ENCODE measurements at places on chromosomes 7 and 10.
A peak's percentile ranks its signal among the peaks of the same experiment; 100 is the strongest.

DNA sequence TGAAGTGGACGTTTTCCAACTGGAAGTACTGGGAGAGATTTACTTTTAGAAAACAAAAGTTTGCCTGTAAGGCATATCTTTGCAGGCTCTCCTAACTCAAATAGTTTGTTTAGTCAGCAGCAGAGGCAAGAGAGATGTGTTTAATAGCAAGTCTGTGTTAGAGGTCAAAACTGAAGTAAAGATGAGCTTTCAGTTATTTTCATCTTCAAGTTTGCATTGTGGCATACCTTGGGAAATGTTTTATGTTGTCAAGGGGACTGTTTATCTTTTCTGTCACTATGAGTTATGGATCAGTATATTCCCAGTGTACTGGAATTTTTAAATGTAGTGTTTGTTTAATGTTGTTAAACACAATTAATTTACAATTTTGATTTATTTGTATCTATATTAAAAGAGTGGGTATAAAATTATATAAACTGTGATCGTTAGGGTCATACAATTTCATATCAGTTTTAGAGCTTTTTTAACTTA lies 169.7 kb upstream of the PPP1R3A start:
- DNase-seq: no peak

- no peak for DNase-seq
Measured at GRCh38 chr10:116720668-116721546, 21.5 kb downstream of the HSPA12A start.

DNA sequence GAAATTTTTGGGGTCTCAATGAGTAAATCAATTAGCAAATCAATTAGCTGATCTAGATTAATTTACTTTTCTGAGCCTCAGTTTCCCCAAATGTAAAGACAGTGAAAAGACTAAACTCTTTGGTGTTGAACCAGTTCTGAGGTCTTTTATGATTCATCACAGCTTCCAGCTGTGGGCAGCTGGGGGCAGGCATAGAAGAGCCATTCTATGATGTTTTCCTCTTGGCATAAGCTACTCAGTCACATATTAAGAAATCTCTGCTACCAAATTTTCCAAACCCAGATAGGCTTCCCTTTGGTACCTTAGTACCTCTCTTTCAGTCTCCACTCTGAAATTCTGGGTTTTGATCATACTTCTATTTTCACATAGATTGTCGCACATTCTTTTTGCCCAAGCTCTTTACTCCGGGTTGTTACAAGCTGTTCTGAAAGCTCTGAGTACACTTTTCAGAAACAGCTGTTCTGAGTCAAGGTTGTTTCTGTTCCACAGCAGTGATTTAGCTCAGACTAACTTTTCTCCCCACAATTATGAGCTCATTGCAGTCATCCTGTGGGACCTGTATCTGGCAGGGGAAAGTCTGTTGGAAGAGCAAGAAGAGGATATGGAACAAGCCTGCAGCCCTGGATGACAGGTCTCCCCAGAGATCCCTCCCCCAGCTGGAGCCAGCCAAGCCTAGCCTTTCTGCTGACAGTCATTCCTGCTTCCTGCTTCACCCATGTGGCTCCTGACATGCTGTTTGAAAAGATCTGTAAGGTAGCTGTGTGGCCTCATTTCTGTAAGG lies 599.6 kb upstream of the GHITM start:
- peak; percentile 36 for DNase-seq

DNA sequence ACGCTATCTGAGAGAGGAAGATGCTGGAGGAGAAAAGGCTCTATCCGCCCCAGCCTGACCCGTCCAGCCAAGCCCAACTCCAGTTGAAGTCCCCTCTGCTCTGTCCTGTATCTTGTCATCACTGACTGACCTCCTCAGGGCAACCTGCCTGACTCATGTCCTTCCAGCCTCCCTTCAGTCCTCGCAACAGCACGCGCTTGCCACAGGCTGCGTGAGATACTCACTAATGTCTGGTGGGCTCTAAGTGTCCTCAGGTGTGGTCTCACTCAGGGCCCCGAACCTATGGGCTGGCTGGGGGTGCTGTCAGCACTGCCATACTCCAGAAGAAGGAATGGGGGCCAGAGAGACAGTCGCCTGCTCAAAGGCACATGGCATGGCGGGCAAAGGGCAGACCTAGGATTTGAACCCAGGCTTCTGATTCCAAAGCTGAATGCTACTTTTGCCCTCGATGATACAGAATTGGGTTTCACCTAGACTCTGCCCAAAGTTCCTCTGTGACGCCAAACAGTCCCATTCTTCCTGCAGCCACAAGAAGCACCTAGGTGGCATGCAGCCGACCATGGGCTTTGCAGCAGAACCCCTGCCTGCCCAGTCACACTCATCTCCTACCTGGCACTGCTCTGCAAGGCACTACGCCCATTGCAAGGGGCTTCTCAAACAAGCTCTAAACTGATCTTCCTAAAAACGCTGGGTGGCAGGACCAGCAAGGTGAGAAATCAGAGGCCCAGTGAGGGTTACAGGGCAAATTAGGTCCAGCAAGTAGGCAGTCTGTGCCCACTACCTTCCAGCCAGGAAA lies 8.5 kb downstream of the FAM53B start:
- DNase-seq: no peak

DNA sequence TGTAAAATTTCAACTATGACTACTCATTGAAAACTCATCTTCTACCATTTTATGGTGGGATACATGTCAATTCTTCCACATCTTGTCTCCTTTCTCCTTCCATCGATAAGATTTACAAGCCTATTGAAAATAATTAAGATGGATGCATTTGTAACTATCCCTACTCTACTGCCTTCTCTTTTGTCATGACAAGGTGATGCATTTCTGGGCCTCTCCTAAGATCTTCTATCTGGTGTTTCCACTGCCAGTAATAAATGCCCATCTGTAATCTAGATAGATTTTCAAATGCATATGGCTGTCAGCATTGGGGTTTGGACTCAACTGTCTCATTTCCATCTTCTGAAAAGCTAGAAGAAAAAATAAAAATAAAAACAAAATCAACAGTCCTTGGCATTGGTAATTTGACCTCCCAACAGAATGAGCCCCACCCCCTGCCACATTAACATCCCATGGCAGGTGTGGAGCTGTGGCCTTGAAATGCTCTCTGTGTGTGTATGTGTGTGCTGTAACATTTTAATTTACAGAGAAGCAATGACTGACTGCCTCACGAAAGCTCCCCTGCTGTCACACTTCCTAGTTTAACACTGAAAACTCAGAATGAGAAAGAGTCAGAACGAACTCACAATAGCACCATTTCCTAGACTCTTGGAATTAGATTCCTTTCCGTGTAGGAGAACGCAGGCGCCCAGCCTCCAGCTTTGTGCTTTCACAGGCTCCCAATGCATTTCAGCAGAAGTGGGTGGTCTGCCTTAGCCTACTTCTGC lies 74.2 kb downstream of the RHOBTB1 start:
- no peak for DNase-seq

DNA sequence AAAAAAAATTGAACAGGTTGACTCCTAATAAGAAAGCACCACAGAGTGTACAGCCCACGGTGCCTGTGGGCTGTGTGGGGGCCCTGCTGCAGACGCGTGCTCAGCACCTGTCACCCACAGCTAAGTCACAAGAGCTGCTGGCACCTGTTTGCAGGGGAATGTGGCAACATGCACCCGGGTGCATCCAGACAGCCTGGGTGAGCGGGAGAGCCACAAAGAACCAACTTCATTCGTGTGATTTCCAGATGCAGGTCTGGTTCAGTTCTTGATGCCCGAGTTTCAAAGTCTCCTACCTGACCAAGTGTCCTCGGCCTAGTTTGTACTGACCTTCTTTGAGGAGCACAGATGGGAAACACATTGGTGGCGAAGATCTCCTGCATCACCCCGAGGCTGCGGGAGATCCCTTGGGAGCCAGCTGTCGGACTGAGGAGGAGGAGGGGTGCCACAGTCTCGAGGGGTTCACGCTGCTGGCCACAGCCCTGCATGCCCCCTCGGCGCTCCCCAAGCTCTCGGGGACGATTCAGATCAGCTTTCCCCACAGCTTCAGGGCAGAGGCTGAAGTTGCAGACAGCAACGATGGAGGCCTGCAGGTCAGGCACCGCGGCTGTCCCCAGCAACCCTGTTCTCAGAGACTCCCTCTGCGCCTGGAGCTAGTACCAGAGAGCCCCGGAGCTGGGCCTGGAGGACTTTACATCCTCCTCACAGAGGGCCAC lies 35.3 kb downstream of the AMZ1 start:
- DNase-seq: no peak

DNA sequence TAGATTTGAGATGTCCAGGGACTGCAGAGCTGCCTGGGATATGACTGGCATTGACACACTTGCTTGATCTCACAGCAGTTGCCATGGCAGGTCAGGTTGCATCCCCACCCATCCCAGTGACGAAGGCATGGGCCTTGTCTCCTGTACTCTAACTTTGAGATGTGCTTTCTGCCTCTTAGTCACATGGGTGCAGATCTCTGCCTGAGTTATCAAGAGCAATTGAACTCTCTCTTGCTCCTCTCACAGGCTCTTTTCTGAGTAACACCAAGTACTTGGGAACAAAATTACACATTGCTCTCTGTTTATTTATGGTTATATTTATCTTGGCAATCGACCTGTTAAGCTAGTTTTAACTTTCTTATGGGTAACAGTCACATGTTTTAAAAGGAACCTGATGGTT lies 237.3 kb downstream of the NSUN6 start:
- DNase-seq: no peak

GRCh38 chr10:124299696-124300095 lies 119.0 kb downstream of the OAT start:
- DNase-seq: no peak

DNA sequence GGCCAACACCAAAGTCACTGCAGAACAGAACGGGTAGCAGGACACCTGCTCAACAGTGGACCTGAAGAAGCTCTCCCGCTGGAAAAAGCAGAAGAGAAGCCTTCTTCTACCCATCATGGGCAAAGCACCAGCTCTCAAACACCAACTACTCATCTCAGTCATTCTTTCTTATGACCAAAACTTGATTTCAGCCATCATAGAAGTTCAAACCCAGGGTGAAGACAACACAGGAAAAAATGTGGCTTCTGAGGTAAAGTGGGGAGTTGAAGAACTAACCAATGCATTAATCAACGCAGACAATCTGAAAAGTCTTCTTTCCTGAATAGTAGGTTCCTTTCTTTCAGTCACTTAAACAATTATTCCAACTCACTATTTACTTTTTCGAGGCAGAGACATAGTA lies 83.3 kb downstream of the ELMO1 start:
- no peak for DNase-seq

GRCh38 chr10:129330211-129330610 lies 136.8 kb upstream of the MGMT start:
- no peak for DNase-seq

GRCh38 chr10:57657164-57657765 lies 610.4 kb downstream of the IPMK start:
- DNase-seq: peak; percentile 6

DNA sequence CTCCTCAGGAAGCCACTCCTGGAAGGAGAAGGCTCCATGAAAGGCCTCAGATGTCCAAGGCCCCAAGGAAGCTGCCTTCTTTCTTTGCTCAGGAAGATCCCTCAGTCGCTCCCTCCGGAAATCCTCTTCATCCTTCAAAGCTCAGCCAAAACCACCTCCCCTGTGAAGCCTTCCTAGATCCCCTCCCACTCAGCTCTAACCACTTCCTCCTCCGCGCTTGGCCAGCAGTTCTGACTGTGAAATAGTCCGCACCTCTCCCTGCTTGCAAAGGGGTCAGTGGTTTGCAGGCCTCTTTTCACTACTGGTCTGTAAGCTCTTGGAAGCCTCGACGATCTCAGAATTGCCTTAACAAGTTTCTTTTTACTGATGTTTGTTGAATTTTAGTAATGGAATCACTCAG lies 23.9 kb downstream of the PYROXD2 start:
- DNase-seq: no peak

GRCh38 chr7:99644431-99644830 lies 27.7 kb downstream of the ZSCAN25 start:
- DNase-seq: no peak

DNA sequence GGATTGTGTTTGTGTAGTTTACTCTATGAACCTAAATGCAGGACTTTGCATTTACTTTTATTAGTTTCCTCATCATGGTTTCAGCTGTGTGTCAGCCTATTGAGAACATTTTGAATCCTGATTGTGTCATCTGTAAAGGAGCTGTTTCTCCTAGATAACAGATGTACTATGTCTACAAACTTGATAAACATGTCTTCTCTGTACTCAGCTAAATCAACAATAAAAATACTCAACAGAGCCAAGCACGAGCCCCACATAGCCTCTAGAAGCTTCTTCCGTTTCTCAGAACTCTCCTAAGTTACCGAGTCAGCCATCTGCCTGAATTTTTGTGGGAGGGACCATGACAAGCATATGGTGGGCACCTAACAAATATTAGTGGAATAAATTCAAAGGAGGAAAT lies 234.7 kb downstream of the SKAP2 start:
- DNase-seq: no peak

- peak; percentile 99 for DNase-seq
Measured at GRCh38 chr7:151057989-151058780, 488 bp upstream of the CDK5 start.

- DNase-seq: no peak
Measured at GRCh38 chr10:19756919-19757318, 59.3 kb upstream of the PLXDC2 start.

DNA sequence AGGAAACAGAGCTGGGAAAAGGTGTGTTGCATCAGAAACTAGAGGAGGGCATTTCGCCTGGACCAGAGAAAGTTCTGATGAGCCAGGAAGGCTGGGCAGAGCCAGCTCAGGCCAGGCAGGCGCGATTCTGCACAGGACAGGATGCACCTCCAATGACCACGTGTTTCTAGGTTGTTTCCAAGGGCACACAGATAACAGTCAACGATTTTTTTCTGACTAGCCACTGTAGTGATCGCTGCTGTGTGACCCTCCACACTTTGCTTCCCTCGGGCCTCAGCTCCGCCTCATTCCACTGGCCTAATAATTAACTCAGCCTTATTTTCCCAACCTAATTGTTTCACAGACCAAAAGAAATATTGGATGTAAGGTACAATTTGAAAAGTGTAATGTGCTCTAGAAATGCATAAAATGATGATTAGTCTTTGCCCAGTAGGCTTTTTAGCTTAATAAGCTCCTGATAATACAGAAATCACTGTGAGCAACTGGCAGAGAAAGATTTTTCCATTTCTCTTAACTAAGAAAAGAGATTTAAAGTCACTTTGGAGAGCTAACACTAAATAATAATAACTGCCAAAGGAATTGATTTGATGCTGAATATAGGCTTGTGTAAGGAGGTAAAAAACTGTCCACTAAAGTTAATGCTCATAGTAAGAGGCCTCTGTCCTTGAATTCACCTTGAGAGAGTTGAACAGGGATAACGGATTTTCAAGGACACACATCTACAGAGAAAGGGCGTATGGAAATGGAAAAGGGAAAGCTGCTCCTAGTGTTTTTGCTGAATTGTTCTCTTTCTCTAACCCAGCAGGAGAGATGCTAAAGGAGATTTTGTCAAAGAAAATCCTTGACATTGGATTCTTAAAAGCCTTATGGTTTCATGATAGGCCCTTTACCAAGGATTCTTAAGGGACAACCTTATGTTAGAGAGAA lies 291.0 kb upstream of the C7orf33 start:
- DNase-seq: no peak
